ENCODE measurements at places on chromosomes 2 and 18.
A peak's percentile ranks its signal among the peaks of the same experiment; 100 is the strongest.

- no peak for DNase-seq
Measured at GRCh38 chr2:186976329-186976728, 127.4 kb upstream of the ZSWIM2 start.

GRCh38 chr2:206086716-206087350, 859 bp upstream of the INO80D start:
- DNase-seq, result no peak

DNA sequence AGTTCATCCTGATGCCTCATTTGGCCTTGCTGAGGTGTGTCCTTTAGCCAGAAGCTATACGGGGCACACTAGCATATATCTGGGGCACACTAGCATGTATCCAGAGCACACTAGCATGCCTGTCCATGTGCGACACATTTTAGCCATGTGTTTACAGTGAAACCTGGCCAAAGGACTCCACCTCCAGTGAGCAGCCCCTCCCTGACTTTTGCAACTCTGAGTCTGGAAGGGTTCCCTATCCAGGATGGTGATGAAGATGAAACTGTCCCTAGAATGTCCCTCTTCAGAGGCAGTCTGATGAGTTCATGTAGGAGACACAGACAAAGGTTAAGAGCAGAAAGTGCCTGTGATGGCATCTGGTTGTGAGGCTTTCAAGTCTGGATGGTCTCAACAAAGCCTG, 61.4 kb upstream of the LGALSL start:
- no peak for DNase-seq

GRCh38 chr2:19120941-19121750, 237.3 kb downstream of the OSR1 start:
- DNase-seq, result no peak

DNA sequence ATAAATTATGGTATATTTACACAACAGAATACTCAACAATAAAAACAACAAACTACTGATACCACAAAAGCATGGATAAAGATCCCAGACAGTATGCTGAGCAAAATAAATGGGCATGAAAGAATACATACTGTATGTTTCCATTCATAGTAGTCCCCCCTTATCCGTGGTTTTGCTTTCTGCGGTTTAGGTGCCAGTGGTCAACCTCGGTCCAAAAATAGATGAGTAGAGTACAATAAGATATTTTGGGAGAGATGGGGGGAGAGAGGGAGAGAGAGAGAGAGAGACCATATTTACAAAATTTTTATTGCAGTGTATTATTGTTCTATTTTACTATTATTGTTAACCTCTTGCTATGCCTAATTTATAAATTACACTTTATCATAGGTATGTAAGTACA, 21.0 kb upstream of the TGFA start:
- DNase-seq, result no peak

GRCh38 chr2:186645999-186646398, 47.9 kb upstream of the FAM171B start:
- DNase-seq, result no peak

DNA sequence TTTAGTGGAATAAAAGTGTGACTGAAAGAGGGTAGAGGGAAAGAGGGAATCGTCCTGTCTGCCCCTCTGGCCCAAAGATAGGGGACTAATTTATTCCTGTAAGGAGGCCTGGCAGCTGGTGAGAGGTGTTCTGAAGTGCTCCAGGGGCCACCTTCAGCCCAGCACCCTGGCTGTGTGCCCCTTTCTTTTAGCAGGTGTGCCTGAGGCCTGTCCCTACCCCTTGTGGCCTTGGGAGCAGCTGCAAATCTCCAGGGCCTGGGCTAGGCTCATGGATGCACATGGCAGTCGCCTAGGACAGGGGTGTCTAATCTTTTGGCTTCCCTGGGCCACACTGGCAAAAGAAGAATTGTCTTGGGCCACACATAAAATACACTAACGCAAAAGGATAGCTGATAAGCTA, 37.3 kb downstream of the FHOD3 start:
- no peak for DNase-seq

- no peak for DNase-seq
Measured at GRCh38 chr2:4762951-4763376, 929.2 kb upstream of the SOX11 start.

- DNase-seq, result no peak
Measured at GRCh38 chr18:74459889-74460288, 2.8 kb upstream of the DIPK1C start.

- DNase-seq, result no peak
Measured at GRCh38 chr18:22399949-22400348, 17.8 kb downstream of the CTAGE1 start.

GRCh38 chr2:33602201-33602830, 3.2 kb upstream of the FAM98A start:
- DNase-seq, result no peak

- no peak for DNase-seq
Measured at GRCh38 chr2:11140492-11140891, 14.8 kb upstream of the SLC66A3 start.

DNA sequence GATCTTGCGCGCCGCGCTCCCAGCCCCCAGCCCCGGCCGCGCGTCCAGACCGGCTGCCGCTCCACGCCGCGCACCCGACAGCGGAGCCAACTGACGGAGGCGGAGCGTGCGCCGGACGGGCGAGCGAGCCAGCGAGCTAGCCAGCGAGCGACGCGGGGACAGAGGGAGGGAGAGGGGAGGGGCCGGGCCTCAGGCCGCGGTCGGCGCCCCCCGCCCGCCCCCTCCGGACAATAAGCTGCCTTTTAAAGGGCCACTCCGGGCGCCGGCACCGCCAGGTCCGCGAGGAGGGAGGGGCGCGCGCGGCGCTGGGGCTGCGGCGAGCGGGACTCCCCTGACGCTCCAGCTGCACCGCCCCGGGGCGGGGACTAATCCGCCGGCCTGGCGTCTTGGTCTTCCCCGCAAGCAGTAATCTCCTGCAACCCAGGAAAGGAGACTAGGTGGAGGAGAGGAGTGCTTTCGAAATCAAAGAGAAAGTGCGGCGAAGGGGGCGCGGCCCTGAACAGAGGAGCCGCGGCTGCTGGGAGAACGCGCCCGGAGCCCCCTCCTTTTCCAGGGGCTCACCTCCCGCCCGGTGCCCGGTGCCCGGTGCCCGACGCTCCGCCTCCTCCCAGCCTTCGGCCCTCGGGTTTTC, at the start of gene BIN1:
Gene BIN1 (minus strand): TSS at position 164 of the 631 bp plus-strand sequence. CDS start 211 bp downstream, outside the sequence.
- peak; percentile 83 for DNase-seq

DNA sequence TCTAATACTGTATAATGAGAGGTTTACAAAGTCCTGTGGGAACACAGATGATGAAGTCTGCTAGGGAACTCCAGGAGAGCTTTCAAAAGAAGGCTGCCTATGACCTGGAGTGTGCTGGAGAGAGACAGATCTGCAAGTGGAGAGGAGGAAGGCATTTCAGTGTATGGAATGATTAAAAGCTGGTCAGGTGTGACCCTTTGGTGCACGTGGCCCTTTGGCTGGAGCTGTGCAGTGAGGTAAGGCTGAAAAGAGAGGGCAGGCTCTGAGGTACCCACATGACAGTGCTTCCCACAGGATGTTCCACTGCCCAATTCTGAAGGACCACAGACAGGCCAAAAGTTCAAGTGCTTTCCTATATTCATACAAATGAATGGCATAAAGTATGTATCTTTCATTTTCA, 157.1 kb downstream of the DYM start:
- DNase-seq, result no peak

DNA sequence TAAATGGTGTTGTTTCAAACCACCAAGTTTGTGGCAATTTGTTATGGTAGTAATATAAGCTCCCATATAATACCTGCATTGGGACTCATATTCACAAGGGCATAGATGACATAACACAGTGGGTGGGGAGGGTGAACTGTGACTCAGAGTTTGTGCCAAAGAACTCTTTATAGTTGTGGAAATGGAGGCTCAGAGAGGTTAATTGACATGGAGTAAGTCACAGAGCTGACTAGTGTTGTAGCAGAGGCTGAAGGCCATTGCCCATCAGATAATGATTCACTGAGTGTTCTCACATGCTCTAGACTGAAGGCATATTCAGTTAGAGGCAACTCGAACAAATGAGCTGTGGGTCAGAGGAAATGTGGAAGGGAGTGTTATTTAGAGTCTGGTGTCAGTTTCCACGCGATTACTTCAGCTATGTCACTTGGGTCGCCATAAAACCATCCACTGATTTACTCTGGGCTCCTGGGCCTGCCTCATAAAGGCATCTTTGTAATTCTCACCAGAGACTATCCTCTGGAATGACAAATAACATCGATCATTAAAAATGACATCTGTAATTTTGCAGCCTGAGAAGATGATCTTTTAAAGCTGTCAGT, 264.7 kb downstream of the CCDC85A start:
- no peak for DNase-seq

GRCh38 chr2:20366672-20367116, 16.1 kb upstream of the PUM2 start:
- DNase-seq, result peak; percentile 67

DNA sequence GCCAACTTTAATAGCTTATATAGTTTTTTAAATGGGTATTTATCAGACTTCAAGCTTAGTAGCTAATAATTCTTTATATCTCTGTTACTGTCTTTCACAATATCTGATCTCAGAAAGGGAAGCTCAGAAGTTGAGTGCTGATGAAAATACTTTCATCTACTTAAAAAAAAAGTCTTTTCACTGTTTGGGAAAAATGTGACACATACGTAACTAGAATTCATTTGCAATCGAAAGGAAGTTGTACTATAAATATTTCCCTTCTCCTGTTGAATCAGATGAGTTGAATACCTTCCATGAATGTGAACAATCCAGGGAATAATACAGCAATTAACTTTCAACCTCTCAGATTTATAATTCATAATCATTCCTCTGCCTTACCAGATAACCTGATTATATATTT, 811 bp upstream of the SCG2 start:
- no peak for DNase-seq

DNA sequence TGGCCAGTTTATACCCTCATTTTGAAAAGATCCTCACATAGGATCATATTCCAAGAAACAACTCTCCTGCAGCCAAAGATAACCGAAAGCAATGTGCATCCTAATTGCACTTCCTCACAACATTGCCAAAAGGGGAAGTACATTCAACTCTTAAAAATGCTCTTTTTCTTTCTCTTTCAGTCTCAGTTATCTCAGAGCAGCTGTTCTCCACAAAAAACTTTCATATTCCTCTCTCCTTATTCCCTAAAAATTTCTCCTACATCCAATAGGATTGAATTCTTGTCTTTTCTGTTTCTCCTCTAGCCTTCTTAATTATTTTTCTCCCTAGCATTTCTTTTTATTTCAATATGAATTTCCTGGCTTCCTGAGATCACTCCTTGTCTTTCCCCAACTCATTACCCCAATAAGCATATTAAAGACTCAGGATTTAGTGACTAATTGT, 7.4 kb upstream of the VRK2 start:
- DNase-seq, result no peak

- no peak for DNase-seq
Measured at GRCh38 chr2:191202209-191202721, 42.9 kb upstream of the MYO1B start.

DNA sequence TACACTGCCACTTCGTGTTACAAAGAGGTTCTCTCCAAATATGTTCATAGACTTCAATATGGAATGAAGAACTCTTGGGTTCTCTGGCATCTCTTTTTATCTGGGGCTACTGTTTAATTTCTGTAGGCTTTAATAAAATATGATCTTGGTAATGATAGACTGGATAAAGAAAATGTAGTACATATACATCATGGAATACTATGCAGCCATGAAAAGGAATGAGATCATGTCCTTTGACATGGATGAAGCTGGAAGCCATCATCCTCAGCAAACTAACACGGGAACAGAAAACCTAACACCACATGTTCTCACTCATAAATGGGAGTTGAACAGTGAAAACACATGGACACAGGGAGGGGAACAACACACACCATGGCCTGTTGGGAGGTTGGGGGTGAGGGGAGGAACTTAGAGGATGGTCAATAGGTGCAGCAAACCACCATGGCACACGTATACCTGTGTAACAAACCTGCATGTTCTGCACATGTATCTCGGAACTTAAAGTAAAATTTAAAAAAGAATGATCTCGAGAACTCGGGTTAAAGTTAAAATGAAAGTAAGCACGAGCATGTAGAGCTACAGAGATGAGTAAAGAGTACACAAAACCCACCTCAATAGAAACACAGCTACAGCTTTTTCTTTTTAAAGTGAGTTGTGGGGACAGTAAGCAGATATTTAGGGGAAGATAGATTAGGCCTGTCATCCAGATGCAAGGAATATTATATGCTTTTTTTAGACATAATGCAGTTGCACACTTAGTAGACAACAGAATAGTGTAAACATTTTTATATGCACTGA, 102.3 kb downstream of the SGPP2 start:
- DNase-seq, result no peak

GRCh38 chr18:79392226-79392625, 3.5 kb upstream of the NFATC1 start:
- DNase-seq, result no peak

DNA sequence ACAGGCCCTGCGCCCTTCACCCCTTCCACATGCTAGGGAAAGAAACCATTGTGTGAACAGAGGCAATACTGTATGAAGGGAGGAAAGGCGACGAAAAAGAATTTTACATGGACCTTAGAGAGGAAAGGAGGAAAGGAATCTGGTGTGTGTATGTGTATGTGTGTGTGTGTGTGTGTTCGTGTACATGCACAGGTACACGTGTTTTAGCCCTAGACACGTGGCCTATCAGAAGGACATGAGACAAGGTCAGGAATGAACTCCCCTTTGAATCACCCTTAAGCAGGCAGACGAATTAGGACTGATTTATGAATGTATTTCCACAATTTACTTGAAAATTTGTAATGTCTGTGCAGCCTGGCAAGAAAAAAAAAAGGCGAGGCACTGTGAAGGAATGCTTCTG, 276.0 kb downstream of the ZNF516 start:
- no peak for DNase-seq

DNA sequence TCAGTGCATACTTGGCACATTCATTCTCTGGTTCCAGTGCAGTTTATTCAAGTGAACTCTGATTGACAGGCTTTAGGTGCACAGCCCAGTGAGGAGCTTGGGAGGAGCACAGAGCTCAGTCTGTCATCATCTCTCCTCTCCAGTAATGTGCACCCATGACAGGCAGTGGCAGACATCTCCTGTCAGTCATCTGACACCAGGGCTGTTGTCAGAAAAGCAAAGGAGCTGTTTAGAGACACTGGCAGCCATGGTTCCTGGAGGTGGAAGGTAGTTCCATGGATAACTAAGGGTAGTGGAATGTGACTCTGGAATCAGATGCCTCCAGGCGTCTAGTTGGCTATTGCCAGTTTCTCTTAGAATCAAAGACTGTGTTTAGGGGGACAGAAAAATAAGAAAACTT, 308.8 kb downstream of the DCDC2C start:
- DNase-seq, result no peak

All from activated CD8-positive, alpha-beta memory T cell treated with anti-CD3 and anti-CD28 coated beads, Interleukin-2, amount 10 ng/mL, durations not matched to agents 7 days and 5 days (primary cell).